ENCODE measurements at places on chromosomes 1 and 21.

DNA sequence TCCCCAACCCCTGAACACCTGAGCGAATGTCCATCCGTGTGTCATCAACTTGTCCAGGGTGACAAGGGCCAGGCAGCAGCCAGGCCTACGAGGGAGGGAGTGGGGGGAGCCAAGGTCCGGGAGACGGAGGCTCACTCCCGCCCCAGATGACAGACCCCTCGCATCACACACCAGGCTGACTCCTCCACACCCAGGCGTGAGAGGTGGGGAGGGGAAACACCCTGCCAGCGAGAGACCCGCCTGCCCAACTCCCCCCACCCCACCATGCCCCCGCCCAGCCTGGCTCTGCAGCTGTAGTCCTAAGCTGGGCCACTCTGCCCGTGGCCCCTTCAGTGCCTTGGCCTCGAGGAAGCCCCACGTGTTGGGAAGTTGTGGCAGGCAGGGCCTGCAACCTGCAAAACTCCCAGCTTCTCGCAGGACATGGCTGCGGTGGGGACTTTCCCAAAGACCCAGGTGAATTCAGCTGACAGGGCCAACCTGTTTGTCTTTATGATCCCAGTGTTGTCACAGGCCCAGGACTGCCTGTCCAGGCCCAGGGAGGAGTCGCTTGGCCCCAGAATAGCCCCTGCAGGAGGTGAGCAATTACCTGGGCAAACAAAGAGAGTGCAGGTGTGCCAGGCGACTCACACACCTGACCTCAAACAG is 62.9 kb downstream of the RIPK4 start:
- no peak for DNase-seq

GRCh38 chr1:160258177-160258798 is 4.1 kb downstream of the DCAF8 start:
- DNase-seq, result no peak

DNA sequence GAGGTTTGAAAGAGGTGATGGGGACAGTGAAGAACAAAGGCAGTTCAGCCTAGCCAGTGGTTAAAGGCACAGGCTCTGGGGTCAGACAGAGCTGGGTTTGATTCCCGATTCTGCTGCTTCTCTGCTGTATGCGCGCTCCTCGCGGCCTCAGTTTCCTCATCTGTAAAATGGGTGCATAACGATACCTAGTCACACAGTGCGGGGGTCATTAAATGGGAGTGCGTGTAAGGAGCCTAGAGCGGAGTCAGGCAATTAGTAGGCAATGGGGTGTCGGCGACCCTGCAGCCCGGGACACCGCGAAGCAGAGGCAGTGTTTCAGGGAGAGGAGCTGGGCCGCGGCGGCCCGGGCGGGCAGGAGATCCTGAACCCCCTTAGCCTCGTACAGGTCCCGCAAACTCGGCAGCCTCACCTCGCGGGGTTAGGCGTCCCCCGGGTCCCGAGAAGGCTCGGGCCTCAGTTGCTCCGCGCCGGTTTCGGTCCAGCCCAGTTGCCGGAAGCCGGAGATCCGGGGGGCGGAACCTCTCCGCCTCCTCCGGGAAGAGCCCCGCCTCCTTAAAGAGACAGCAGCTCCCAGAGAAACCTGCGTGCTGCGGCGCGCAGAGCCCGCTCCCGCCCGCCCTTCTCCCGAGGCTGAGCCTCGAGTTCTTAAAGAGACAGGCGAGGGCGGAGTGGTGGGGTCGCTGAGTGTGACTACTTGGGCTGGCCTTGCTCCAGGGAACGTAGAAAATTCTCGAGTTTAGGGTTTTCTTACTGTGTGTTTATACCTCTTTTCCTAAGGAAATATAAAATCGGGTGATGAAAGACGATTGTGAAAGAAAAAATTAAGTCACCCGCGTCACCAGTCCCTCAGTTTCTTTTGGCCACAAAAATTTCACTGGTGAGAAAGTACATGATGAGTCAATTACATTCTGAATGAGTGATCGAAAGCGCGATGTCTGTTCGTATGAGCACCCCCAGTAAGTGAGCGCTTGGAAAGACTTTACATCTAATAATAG is at the start of gene YIPF1:
YIPF1 (minus strand) TSS at position 494 of the 995 bp plus-strand sequence. CDS start 860 bp downstream, outside the sequence.
- DNase-seq, result peak; percentile 92

DNA sequence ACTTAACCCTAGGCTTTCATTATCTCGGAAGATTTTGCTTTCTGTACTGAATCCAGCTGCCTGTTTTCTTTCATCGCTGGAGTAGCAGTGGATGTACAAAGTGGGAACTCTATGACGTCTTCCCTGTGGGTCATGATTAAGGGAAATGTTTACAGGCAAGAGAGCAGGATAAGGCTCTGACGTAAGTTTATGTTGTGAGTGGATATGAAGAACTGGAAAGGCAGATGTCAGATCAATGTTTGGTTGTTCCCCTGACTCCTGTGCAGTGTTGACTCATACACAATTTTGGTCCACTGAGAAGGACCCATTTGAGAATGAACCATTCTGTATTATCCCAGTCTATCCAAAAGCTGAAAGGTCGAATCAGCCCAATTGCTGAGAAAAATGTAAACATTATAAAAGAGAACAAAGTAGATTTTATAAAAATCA is 292.4 kb downstream of the GRIK1 start:
- DNase-seq, result no peak

- no peak for DNase-seq
These were observed 25.7 kb downstream of the COA6 start for GRCh38 chr1:234398849-234399381.

DNA sequence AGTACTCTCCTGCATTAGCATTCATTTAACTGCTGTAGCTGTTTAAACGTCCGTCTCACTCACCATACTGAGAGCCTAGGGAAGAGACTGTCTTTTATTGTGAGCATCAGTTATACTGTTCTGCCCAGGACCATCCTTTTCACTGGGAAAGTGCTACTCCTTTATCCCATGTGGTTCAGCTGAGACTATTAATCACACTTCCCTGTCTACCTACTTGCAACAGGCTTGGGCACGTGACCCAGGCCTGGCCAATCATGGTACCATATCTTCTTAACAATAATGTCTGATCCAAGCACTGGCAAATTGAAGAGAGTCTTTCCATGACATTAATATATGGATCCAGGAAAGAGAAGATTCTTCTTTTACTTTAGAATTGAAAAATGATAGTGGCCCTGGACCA is 108.1 kb downstream of the TM2D1 start:
- DNase-seq, result no peak

- no peak for DNase-seq
These were observed 62.5 kb downstream of the FAM163A start for GRCh38 chr1:179805291-179806195.

DNA sequence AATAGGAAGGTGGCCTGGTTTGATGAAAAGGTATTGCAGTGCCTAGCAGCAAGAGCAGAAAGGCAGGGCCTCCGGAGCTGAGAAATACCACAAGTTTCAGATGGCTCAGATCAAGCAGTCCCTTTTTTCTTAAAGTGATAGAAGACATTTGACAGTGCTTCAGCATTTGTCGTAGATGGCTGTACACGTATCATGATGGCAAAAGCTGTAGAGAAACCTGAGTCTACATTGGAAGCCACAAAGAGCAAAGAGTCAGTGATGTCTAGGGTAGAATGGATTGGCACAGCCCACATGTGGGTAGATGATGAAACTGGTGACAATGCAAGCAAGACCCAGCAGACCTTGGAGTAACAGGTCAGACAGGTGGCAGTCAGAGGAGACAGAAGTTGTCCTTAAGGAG is 101.3 kb upstream of the ARTN start:
- no peak for DNase-seq

- DNase-seq, result no peak
These were observed 857 bp downstream of the GPX7 start for GRCh38 chr1:52602856-52603600.

DNA sequence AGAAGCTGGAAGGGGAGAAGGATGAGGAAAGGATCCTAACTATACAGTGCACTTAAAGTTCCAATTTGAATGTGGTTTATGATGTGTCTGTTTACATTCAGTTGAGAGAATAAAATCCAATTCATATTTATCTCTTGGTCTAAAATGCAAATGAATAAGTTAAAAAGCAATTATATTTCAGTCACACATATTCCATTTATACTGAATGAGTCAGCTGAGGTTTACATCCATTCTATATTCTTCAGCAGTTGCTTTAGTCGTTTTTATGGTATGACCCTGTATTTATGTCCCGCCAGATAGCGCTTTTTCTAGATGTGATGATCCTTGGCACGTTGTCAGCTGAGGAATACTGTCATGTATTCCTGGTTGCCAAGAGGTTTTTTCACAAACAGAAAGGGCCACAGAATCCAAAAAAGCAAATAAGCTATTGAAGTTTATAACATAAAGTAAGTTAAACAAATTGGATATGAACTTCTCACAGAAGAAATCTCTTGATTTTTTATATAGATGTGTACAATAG is 866.2 kb downstream of the NCAM2 start:
- DNase-seq, result no peak

DNA sequence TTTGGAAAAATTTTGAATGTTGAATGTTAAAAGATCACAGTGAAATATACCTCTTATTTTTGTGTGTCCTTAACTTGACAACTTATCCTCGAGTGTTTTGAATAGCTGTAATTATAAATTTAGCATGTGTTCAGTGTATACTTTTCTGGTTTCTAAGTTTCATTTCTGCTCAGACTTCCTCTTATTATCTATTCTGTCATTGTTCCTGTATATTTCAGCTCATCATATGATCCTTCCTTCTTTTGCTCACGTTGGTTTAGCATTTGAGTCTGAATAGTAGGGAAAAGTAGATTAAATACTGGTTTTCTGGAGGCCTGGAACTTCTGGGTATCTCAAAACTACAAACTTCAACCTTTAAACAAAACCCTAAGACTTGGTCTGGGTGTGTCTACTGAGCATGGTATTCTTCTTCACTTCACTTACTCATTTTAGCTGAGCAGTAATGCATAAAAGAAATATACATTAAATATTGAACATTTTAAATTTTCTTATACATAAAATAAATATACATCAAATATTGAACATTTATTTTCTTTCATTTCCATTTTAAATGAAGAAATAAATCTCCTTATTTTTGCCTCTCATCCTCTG is 3.3 kb upstream of the ATP6V1G3 start:
- no peak for DNase-seq

- peak; percentile 43 for DNase-seq
These were observed 19.5 kb downstream of the XKR8 start for GRCh38 chr1:27979151-27979858.

GRCh38 chr21:33886321-33886720 is 29.3 kb downstream of the ATP5PO start:
- no peak for DNase-seq

DNA sequence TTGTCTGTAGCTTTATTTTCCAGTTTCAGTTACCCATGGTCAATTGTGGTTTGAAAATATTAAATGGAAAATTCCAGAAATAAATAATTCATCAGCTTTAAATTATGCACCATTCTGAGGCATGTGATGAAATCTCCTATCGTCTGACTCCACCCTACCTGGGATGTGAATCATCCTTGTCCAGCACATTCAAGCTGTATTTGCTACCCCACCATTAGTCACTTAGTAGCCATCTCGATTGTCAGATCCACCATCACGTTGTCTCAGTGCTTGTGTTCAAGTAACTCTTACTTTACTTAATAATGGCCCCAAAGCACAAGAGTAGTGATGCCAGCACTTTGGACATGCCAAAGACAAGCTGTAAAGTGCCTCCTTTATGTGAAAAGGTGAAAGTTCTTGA is 4.0 kb downstream of the STPG1 start:
- DNase-seq, result no peak

DNA sequence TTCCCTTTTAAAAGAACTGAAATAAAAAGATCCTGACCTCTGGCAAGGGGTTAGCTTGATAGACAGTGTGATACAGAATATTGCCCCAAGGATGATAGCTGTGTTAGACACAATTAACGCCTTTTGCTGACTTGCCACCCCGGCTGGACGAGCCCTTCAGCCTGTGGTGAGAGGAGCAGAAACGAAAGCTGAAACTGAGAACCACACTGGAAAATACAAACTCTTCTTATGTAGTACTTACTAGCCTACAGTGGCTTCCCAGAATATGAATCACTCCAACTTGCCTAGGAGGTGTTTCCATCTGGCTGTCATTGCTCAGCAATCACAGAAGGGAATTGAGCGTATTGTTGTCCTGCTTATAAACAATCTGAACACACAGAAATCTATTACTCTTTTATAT is 22.9 kb downstream of the SAMSN1 start:
- DNase-seq, result no peak

DNA sequence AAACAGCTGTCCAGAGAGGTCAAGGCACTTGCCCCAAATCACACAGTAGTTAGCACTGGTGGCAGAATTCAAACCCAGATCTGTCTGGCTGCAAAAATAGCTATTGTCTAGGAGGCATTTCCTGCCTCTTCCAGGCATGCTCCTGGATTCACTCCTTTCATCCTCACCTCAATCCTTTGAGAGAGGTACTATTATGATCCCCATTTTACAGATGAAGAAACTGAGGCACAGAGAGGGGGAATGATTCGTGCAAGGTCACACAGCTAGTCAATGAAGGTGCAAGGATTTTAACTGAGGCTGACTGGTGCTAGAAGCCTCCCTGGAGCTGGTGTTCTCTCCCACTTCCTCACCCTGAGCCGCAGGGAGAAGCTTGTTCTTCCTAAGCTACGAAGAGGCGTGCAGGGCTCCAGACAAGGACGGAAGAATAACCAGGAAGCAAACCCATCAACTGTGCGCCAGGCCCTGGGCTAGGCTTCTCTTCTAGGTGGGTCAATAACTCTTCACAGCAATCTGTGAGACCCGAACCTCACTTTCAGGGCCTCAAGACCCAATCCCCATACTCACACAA is 631 bp upstream of the LAPTM5 start:
- DNase-seq, result no peak

- DNase-seq, result no peak
These were observed 11.0 kb upstream of the TMEM200B start for GRCh38 chr1:29134695-29135028.

GRCh38 chr21:31151156-31152045 is 113.1 kb upstream of the KRTAP19-8 start:
- DNase-seq, result no peak

GRCh38 chr21:38807986-38808385 is 2.3 kb downstream of the ETS2 start:
- DNase-seq, result no peak

- DNase-seq, result no peak
These were observed 3.0 kb downstream of the NHLH2 start for GRCh38 chr1:115837740-115838421.

GRCh38 chr1:21378705-21379494 is 61.0 kb upstream of the NBPF3 start:
- DNase-seq, result no peak

DNA sequence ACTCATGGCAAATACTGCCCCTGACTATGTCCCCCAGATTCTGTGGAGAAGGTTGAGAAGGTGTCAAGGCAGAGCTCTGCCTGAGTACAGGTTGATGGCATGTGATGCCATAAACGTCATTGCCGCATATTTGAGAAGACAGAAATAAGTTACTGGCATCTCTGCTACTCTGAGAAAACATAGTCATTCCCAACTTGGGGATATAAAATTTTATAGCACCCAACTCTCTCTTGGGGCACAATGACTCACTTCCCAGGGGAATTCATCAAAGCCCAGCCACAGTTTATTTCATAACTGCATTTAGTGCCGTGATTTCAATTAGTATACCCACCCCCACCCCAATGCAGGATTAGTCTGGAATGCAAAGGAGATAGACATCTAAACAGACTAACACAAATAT is 101.9 kb upstream of the TNR start:
- DNase-seq, result no peak

Measured in HAP-1 (cell line).